ENCODE measurements at places on chromosomes 5 and 9. TPM values are rescaled to one million over a fixed set of nuclear protein-coding genes. Genes with fewer than 3 reads are reported as not detected.

The DMRT1 gene
- not detected for total RNA-seq

The BTNL3 gene
- total RNA-seq = not detected

The DOCK8 gene
- total RNA-seq = 0.58 TPM

- no peak overlapping the region for H3K27ac ChIP-seq
- no peak overlapping the region for H3K4me3 ChIP-seq
- no peaks in the 10 kb centered on the region for H3K27me3 ChIP-seq
- DNase-seq = peak; percentile 3
- H3K4me1 ChIP-seq = peaks cover 33% of the 10 kb centered on the region
- no peaks in the 10 kb centered on the region for H3K36me3 ChIP-seq
These were observed 162.7 kb downstream of the SYK start for GRCh38 chr9:90964101-90965020.

DNA sequence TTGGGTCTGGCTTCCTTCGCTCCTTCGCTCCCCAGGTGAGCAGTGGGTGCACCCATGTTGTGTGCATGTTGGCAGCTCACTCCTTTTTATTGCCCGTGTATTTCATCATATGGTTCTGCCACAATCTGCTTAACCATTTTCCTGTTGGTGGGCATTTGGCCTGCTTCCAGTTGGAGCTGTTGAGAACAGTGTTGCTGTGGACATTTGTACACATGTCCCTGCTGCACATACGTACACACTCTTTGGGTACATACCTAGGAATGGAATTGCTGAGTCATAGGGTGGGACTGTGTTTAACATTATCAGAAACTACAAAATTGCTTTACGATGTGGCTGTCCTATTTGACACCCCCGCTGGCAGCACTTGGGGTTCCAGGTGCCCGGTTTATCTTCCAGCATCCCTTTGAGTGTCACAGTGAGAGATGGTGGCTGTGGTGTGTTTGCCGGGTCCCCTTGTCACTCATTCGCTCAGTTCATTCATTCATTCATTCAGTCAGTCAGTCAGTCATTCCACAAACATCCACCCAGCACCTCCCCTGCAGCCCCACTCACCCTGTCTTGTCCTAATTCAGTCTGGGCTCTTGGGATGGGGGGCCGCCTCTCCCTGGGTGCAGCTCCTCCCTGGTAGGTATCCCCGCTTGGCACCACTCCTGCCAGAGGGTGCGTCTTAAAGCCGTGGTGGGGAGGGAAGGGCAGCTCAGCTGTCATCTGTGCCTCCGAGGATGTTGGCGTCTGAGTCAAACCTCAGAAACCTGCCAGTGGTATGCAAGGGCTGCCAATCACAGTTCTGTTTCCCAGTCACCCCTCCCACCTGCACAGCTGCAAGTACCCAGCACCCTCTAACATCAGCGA is 7.9 kb upstream of the FIBCD1 start:
- H3K4me3 ChIP-seq = no peak overlapping the region
- no peaks in the 10 kb centered on the region for H3K36me3 ChIP-seq
- H3K27me3 ChIP-seq = peaks cover 86% of the 10 kb centered on the region

- no peak overlapping the region for H3K27ac ChIP-seq
- H3K4me3 ChIP-seq = no peak overlapping the region
- peaks cover 11% of the 10 kb centered on the region for H3K4me1 ChIP-seq
- no peak for DNase-seq
- no peaks in the 10 kb centered on the region for H3K36me3 ChIP-seq
These were observed 273.7 kb downstream of the CETN3 start for GRCh38 chr5:90135779-90136378.

DNA sequence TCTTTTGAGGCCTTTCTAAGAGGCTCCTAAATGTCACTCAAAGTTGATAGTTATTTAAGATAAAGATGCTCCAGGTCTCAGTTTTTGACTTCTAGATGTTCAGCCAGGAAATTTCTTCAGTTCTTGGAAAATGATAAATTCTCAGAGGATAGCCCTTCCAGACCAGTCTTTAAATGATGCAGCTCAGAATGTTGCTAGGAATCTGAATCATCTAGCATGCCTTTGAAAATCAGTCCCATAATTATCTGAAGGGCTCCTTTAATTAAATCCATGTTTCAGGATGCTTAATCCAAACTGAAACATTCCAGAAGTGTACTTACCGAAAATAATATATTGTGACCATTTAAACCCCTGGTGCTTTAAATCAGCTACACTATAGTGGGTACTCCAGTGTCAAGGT is 107.5 kb upstream of the FBN2 start:
- H3K36me3 ChIP-seq = no peaks in the 10 kb centered on the region
- H3K27ac ChIP-seq = no peak overlapping the region
- no peak overlapping the region for H3K4me3 ChIP-seq

DNA sequence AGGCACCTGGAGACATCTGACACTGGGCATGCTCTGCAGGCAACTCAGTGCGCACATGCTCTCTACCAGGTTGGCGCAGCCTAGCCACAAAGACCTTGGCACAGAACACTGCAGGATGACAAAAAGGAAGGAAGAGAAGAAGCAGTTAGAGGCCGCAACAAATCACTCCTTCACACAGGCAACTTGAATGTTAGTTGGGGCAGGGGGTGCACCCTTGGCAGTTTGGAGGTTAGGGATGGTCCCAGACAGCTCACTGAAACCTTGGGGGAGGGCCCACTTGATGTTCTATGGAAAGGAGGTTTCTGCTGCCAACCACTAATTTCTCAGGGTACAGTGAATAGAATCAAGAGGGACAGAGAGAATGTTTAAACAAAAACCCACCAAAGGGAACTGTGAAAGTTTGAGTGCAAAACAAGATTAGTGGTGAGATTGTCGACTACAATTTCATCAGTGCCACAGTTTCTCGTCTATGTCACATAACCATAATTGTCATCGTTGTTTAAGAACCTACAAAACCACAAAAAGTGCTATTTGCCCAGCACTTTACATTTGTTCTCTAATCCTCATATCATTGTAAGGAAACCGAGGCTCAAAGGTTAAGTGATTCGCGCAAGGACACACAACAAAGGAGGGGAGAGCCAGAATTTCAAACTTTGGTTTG is 48.7 kb downstream of the FBXW11 start:
- no peak for DNase-seq
- no peaks in the 10 kb centered on the region for H3K27me3 ChIP-seq
- no peak overlapping the region for H3K27ac ChIP-seq
- no peak overlapping the region for H3K4me3 ChIP-seq
- H3K36me3 ChIP-seq = no peaks in the 10 kb centered on the region

GRCh38 chr5:126138281-126138931 is 284.8 kb upstream of the GRAMD2B start:
- peaks cover 12% of the 10 kb centered on the region for H3K4me1 ChIP-seq
- no peaks in the 10 kb centered on the region for H3K27me3 ChIP-seq
- H3K36me3 ChIP-seq = no peaks in the 10 kb centered on the region
- no peak overlapping the region for H3K27ac ChIP-seq
- no peak overlapping the region for H3K4me3 ChIP-seq
- DNase-seq = no peak

DNA sequence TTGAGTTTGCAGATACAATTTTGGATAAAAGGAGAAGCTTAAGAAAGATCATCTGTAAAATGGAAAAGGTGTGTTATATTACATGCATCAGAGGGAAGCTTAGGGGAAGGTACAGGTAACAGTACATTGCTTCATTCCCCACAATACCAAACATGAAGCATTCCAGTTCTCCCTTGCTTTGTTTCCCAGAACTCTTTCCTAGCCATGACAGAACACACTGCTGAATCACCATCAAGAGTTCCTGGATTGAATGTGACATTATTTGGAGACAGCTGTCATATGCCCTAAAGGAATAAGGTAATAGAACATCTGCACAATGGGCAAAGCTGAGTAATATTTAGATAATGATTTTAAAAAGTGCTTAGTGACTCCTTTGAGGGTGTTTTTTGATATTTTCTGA is 303.5 kb upstream of the ST8SIA4 start:
- no peaks in the 10 kb centered on the region for H3K36me3 ChIP-seq
- no peaks in the 10 kb centered on the region for H3K4me1 ChIP-seq
- no peak overlapping the region for H3K4me3 ChIP-seq
- H3K27ac ChIP-seq = no peak overlapping the region
